Endodermal cell (in vitro differentiated cells): ENCODE measurements at places on chromosomes 3 and 15. TPM values are rescaled to one million over a fixed set of nuclear protein-coding genes. Genes with fewer than 3 reads are reported as not detected.

The P2RY12 gene
- not detected in 3 replicates for total RNA-seq

The OCA2 gene
- total RNA-seq: 0.27 to 0.63 TPM (median 0.29 TPM) in 3 replicates

The CDCP1 gene
- total RNA-seq: 8.1 and 8.9 TPM in 2 replicates

The MNS1 gene
- total RNA-seq: 4.5 and 4.6 TPM in 2 replicates

The FAM107A gene
- not detected in 2 replicates for total RNA-seq

The VWA5B2 gene
- 0.62 and 0.93 TPM in 2 replicates for total RNA-seq

The ACOX2 gene
- total RNA-seq: 8.6 and 9.8 TPM in 2 replicates

The CD86 gene
- total RNA-seq: not detected in 2 replicates

The RARRES1 gene
- 0.27 and 0.95 TPM in 2 replicates for total RNA-seq

The ZWILCH gene
- 37.3 and 40.5 TPM in 2 replicates for total RNA-seq

The CCNB2 gene
- 82.2 to 87.2 TPM (median 83.3 TPM) in 3 replicates for total RNA-seq

The ERICH6 gene
- total RNA-seq: 0.42 TPM in 1 of 2 replicates, not detected in the other

The TADA3 gene
- total RNA-seq: 51.9 and 52.4 TPM in 2 replicates

The VGLL4 gene
- total RNA-seq: 46.1 and 49.7 TPM in 2 replicates

GRCh38 chr3:61725851-61726333 is 164.5 kb downstream of the PTPRG start:
- DNase-seq: peak; percentile 68

DNA sequence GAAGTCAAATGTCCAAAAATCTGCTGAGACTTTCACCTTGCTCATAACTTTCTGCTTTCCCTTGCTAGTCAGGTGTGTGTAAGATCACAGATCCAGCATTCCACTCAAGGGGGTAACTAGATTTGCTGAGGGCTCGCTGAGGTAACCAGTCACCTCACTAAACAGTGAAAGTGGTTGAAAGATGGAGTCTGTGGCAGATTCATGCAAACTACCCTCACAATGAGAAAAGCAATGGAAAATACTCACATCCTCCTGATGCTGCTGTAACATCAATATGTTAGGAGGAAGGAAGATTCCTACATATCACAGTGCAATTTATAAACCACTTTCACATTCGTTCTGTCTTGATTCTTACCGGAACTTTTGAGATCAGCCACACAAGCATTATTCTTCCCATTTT is 174.3 kb upstream of the BCL6 start:
- DNase-seq: no peak

- DNase-seq: peak; percentile 50
These were observed 69.9 kb downstream of the NR2E3 start for GRCh38 chr15:71880276-71880675.

- DNase-seq: peak; percentile 90
These were observed at the start of gene ACTC1 for GRCh38 chr15:34795267-34796081. Gene ACTC1, minus strand, starts transcription at chr15:34795549. Its CDS starts 741 bp downstream, at chr15:34794808.

DNA sequence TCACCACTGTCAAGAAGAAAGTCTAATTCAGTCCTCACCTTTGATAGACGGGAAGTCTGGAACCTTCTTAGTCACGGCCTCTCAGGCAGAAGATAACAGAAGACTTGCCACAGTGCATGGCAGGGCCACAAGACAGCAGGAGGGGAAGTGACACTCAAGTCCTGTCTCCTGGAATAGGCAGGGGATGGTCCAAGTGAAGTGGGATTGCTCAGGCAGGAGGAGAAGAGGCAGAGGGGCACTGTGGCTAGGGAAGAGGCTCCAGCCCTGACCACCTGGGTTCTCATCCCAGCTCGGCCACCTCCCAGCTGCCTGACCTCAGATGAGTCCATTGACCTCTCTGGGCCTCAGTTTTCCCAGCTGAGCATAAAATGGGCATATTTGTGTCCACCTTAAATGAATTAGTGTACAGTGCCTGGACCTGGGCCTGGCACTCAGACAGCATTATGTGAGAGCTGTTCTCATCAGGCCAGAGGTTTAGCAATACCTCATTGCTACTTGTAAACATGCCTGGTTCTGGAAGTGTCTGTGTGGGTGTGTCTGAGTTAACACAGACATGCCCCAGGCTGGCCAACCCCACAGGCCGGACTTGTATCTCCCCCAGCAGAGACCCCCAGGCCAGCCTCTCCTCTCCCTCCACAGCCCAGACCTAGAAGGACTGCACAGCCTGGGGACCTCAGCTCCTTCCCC is 11.5 kb upstream of the PCSK6 start:
- DNase-seq: no peak

DNA sequence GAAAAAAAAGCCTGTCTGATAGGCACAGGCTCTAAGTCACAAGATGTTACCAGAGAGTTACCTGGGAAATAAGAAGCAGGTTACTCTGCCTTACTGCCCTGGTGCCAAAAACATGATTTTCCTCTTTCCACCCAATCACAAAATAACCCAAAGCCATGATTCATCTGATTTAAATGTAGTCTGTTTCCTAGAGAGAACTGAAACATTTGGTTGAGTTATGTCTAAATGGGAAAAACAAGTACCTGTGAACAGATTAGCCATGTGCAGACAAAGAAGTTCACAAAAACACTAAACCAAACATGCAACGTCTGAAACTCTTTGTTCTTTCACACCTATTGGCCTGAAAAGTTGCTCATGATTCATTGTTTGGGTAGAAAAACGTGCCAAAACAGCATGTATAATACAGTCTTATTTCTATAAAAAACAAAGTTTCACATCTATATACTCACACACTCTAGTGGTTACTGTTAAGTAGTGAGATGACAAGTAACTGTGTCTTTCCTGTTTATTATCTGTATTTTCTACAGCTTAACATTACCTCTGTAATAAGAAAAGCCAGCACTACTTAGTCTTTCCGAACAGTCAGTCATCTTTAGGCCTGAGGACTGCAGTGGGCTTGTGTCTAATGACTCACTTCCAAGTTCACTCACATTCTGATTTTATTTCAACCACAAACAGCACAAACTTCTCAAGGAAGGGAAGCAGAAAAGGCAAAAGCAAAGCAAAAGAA is 30.2 kb downstream of the FAM174B start:
- DNase-seq: no peak

DNA sequence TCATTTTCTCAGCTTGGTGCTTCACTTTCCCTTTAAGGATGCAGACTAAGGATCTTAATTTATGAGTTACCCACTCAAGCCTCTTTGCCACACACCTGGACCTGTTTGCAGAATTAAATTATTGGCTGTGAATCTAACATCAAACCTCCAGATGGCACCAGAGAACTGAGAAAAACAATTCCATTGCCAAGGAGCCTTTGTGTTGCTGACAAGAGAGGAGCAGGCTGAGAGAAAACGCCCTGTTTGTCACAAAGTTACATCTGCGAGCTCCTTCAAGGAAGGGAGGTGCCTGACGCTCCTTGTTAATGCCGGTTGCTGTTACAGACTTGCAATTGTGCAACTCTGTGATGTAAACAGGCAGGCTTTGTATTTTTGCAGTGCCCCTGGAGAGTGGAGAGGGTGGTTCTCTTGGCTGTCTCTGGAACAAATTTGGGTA is 36.3 kb upstream of the TMC3 start:
- DNase-seq: peak; percentile 85

GRCh38 chr3:19046440-19046839 is 101.9 kb upstream of the KCNH8 start:
- no peak for DNase-seq

GRCh38 chr3:58237238-58237940 is at the start of gene ABHD6:
Gene ABHD6, plus strand, starts transcription at chr3:58237792. Its CDS starts 18,795 bp downstream, at chr3:58256587.
- DNase-seq: peak; percentile 93

DNA sequence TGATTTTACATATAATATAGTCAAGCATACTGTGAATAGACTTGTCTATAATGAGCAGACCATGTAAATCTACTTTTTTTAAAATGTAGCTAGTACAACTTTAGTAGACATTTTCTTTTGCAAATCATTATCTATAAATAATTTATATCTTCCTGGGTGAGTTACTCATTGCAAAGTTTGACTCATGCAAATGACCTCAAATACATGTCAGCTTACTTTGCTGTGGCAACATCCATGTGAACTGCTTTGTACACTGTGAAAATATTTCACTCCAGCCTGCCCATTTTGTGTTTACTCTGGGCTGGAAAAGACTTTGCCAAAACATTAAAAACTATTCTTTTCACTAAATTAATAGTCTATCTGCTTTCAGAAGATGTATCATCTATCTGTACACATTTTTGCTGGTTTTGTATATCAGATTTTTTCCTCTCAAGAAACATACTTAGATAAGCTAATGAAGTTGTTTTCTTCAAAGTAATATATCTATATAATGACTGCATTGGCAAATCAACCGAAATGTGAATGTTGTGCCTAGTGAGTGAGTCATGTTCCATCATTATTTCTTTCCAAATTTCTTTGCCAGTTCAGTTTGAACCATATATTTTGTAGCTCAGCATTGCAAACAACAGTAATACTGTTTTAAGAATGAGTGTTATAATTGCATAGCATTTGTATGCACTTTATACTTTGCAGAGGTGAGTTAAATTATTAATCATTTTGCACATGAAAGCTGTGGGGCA is 26.5 kb downstream of the IGSF10 start:
- DNase-seq: no peak

GRCh38 chr3:86029590-86029989 is 961.4 kb downstream of the VGLL3 start:
- DNase-seq: no peak

- no peak for DNase-seq
These were observed 17.0 kb downstream of the EOGT start for GRCh38 chr3:68996356-68996995.

GRCh38 chr15:74543583-74543982 is 2.6 kb downstream of the ARID3B start:
- no peak for DNase-seq

- DNase-seq: no peak
These were observed 36.0 kb downstream of the BTLA start for GRCh38 chr3:112463250-112463649.
